Breast epithelium (tissue), 4 donors: ENCODE measurements at places on chromosomes 3 and 15. TPM values are rescaled to one million over a fixed set of nuclear protein-coding genes. Genes with fewer than 3 reads are reported as not detected.

Gene CTXN2
- total RNA-seq: not detected

Gene CLRN1
- not detected for total RNA-seq

Gene EOMES
- total RNA-seq: 0.88 TPM

Gene SPSB4
- total RNA-seq: not detected

Gene GPR62
- total RNA-seq: not detected

Gene SIDT1
- total RNA-seq: 3.8 TPM

Gene TNNC1
- not detected for total RNA-seq

Gene IL17RC
- 59.6 TPM for total RNA-seq

Gene B3GALNT1
- 10.8 TPM for total RNA-seq

Gene EXD1
- total RNA-seq: not detected

Gene HDC
- total RNA-seq: not detected

Gene ZNF619
- 6.2 TPM for total RNA-seq

Gene FLNB
- 242 TPM for total RNA-seq

Gene NIT2
- 42.1 TPM for total RNA-seq

DNA sequence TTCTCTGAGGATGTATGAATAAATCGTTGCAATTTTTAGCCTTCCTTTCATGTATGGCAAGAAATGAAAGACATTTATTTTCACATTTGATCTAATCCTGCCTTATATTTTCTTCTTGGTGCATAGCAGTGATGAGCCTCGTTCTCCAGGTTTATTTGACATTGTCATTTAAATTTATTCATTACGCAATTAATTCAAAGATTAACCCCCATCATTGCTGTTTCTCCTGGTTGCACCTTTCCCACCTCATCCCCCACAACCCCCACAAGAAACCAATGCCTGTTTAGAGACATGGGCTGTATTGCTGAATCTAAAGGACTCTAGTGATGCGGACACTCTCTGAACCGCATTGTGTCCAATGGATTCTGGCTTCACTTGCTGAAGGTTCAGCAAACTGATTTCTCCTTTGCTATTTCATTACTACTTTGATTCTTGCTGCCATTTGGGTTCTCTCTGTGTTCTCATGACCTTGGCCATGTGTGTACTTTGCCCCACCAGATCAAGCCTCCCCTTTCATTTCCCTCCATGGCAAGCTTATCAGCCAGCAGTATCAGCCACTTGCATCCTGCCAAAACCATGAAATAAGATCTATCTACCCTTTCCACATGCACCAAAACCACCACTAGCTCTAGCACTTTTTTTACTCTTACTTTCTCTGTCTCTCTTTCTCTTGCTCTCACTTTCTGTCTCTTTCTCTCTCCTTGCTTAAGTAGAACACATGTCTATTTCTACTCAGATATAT is 382.7 kb downstream of the GBE1 start:
- no peak overlapping the region for H3K4me3 ChIP-seq
- no peak for DNase-seq
- H3K36me3 ChIP-seq: no peaks in the 10 kb centered on the region

GRCh38 chr15:69755551-69756310 is 303.1 kb downstream of the RPLP1 start:
- DNase-seq: no peak
- H3K4me1 ChIP-seq: no peaks in the 10 kb centered on the region
- no peaks in the 10 kb centered on the region for H3K27me3 ChIP-seq
- no peaks in the 10 kb centered on the region for H3K36me3 ChIP-seq

- H3K27ac ChIP-seq: no peak overlapping the region
- no peaks in the 10 kb centered on the region for H3K4me1 ChIP-seq
- H3K36me3 ChIP-seq: no peaks in the 10 kb centered on the region
- no peaks in the 10 kb centered on the region for H3K27me3 ChIP-seq
- no peak overlapping the region for H3K4me3 ChIP-seq
- DNase-seq: no peak
Observed at GRCh38 chr3:67901681-67902080, 247.3 kb upstream of the SUCLG2 start.

GRCh38 chr15:83365370-83365938 is 81.0 kb upstream of the BNC1 start:
- peaks cover 13% of the 10 kb centered on the region for H3K27me3 ChIP-seq
- H3K4me3 ChIP-seq: peak overlapping the region; percentile 37
- no peak overlapping the region for H3K27ac ChIP-seq
- DNase-seq: no peak
- H3K4me1 ChIP-seq: no peaks in the 10 kb centered on the region
- no peaks in the 10 kb centered on the region for H3K36me3 ChIP-seq

- H3K27ac ChIP-seq: no peak overlapping the region
- H3K27me3 ChIP-seq: no peaks in the 10 kb centered on the region
- H3K4me3 ChIP-seq: no peak overlapping the region
- H3K36me3 ChIP-seq: no peaks in the 10 kb centered on the region
- H3K4me1 ChIP-seq: no peaks in the 10 kb centered on the region
Observed at GRCh38 chr3:153829606-153830170, 291.5 kb upstream of the ARHGEF26 start.

DNA sequence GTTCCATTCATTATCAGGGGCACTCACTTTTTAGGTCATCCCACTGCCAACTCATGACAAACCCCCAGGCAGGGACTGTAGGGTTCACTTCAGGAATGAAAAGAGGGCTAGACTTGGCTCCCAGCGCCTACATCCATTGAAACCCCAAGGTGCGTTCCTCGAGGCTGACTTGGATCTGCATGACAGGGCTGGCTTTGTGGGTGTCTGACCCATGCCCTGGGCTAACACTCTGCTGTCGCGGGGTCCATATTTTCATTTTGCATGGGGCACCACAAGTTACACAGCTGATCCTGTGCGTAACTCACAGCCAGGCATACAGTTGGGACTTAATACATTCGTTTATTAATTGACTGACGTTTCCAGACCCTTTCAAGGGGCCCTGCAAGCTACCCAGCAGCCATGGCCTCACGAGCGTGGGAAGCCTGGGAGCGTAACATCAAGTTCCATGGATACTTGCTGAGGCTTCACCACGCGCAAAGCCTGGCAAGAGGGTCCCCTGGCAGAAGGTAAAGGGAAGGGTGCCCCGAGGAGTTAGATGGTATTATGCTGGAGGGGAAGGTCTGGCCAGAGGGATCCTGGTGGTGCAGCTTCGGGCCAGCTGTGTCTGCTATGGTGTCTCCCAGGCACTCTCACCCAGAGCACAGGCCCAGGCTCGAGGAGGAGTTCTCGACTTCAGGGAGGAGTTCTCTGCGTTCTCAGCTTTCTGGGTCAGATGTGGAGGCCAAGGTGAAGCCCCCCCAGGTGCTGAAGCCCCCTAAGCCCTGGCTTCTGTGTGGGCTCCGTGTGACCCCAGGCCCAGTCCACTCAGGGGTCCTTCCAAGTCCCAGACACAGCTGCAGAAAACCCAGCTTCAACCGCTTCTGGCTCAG is 85.4 kb downstream of the ADAMTS17 start:
- no peaks in the 10 kb centered on the region for H3K36me3 ChIP-seq
- H3K4me1 ChIP-seq: no peaks in the 10 kb centered on the region
- DNase-seq: peak; percentile 41
- no peak overlapping the region for H3K27ac ChIP-seq

DNA sequence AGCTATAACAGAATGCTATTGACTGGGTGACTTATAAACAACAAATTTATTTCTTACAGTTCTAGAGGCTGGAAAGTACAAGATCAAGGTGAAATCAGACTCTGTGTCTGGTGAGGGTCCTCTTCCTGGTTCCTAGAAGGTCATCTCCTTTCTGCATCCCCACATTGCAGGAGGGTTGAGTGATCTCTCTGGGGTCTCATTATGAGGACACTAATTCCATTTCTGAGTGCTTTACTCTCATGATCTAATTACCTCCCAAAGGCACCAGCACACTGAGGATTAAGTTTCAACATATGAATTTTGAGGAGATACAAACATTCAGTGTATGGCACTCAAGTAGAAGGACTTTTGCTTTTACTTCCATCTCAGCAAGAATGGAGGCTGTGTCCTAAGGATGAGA is 534.1 kb upstream of the KCNMB2 start:
- no peaks in the 10 kb centered on the region for H3K27me3 ChIP-seq
- H3K27ac ChIP-seq: no peak overlapping the region
- H3K36me3 ChIP-seq: no peaks in the 10 kb centered on the region
- DNase-seq: no peak
- no peak overlapping the region for H3K4me3 ChIP-seq
- H3K4me1 ChIP-seq: no peaks in the 10 kb centered on the region

- no peaks in the 10 kb centered on the region for H3K4me1 ChIP-seq
- H3K4me3 ChIP-seq: peak overlapping the region; percentile 66
- H3K36me3 ChIP-seq: no peaks in the 10 kb centered on the region
- no peak for DNase-seq
- H3K27me3 ChIP-seq: no peaks in the 10 kb centered on the region
- peak overlapping the region; percentile 94 for H3K27ac ChIP-seq
Observed at GRCh38 chr3:197003461-197004385, 25.9 kb downstream of the MELTF start.

DNA sequence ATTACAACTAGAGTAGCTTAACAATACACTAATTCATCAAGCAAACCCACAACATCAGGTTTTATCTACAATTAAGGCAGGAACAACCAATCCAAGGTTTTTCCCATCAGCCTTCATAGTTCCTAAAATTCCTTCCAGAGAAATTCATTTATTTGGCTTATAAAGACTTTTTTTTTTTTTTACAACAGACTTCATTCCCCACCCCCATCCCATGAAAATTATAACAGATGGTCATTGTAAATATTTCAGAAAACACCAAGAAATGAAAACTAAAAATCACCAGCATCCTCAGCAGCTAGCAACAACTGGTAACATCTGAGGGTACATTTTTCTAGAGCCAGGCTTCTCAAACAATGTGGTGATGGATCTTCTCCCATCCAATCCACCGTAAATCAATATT is 11.0 kb downstream of the SH3BP5 start:
- no peak overlapping the region for H3K4me3 ChIP-seq
- H3K27me3 ChIP-seq: no peaks in the 10 kb centered on the region
- H3K4me1 ChIP-seq: peaks cover 45% of the 10 kb centered on the region

DNA sequence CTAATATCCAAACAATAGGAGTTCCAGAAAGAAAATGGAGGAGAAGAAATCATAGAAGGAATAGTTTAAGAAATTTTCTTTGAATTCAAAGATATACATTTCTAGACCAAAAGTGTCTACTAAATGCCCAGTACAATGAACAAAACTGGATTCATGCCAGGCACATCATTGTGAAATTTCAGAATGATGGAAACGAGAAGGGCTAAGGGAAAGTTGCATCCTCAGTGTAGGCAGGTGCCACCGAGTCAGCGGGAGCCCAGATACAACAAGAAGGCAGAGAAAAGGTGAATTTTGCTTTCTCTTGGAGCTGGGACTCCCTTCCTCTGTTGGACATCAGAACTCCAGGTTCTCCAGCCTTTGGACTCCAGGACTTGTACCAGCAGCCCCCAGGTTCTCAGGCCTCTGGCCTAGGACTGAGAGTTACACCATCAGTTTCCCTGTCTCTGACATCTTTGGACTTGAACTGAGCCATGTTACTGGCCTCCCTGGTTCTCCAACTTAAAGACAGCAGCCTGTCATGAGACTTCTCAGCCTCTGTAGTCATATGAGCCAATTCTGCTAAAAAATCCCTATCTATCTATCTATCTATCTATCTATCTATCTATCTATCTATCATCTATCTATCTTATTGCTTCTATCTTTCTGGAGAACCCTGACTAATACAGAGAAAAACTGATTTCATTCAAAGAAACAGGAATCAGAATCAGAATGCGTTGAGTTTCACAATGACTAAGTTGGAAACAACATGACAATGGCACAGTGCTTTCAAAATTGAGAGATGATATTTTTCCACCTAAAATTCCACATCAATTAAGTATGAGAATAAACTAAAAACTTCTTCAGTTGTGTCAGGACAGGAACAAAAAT is 207.7 kb downstream of the FAM43A start:
- H3K27me3 ChIP-seq: no peaks in the 10 kb centered on the region
- H3K4me1 ChIP-seq: no peaks in the 10 kb centered on the region
- no peak overlapping the region for H3K4me3 ChIP-seq
- H3K36me3 ChIP-seq: no peaks in the 10 kb centered on the region

DNA sequence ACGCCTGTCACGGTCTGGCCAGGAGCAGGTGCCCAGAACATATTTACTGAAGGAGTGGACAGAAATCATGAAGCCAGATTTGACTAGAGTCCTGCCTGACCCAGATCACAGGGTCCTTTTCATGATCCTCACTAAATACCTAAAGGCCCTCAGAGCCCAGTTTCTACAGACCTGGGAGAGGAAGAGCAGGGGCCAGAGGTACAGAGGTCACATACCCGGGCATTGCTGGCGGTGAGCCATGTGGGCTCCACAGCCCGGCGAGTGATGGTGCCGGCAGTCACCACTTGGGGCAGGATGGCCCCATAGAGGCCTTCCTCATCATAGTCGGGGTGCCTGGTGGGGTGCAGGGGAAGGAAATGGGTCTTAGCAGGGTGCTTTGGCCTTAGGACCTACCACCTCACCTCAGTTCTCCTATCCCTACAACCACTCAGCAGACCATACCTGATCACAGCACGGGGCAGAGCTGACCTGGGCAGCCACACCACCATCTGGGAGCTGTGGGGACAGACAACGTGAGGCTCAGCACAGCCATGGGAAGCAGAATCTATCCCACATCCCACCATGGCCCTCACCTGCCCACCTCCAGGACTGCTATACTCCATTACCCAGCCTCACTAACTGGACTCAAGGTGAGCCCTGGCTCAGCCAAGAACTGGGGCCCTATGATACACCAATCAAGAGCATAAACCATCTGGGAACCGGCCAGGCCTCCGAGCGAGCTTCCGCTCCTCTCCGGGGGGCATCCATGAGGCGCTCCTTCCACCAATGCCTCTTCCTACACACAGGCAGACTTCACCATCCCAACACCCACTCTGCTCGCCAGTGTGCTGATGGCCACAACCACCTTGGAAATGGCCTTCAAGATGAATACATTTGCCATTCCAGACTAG is 12.9 kb downstream of the POLG start:
- no peaks in the 10 kb centered on the region for H3K4me1 ChIP-seq
- no peak overlapping the region for H3K27ac ChIP-seq
- H3K27me3 ChIP-seq: no peaks in the 10 kb centered on the region
- H3K4me3 ChIP-seq: no peak overlapping the region

- H3K4me1 ChIP-seq: peaks cover 9% of the 10 kb centered on the region
- peak; percentile 51 for DNase-seq
- H3K4me3 ChIP-seq: no peak overlapping the region
- H3K27ac ChIP-seq: peak overlapping the region; percentile 98
Observed at GRCh38 chr3:127697551-127698240, 24.9 kb downstream of the ABTB1 start.

- H3K4me3 ChIP-seq: peak overlapping the region; percentile 90
- no peaks in the 10 kb centered on the region for H3K27me3 ChIP-seq
- H3K27ac ChIP-seq: peak overlapping the region; percentile 86
- peak; percentile 84 for DNase-seq
- H3K4me1 ChIP-seq: peaks cover 10% of the 10 kb centered on the region
- H3K36me3 ChIP-seq: no peaks in the 10 kb centered on the region
Observed at GRCh38 chr15:63600616-63601025, 3.4 kb downstream of the FBXL22 start.

GRCh38 chr15:101048581-101049030 is 129.4 kb downstream of the LRRK1 start:
- no peaks in the 10 kb centered on the region for H3K4me1 ChIP-seq
- no peak overlapping the region for H3K4me3 ChIP-seq
- no peaks in the 10 kb centered on the region for H3K36me3 ChIP-seq
- no peak overlapping the region for H3K27ac ChIP-seq
- H3K27me3 ChIP-seq: no peaks in the 10 kb centered on the region
- DNase-seq: no peak
